ENCODE measurements at places on chromosomes 5 and 9.

GRCh38 chr9:125515983-125516940, 190.7 kb downstream of the MAPKAP1 start:
- DNase-seq = no peak

DNA sequence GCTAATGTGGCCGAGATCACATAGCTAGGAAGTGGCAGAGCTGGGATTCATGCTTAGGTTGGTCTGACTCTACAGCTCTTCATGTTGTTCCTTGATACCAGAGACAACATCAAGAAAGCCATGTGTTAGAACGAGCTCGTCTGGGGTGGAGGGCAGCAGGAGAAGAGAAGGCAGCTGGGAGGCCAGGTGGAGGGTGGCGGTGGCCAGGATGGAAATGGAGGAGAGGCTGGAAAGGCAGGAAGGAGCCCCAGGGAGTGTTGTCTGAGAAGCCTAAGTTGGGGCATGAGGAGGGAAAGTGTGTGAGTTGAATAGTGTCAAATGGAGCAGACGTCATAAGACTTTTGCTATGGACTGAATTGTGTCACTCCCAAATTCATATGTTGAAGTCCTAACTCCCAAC, 315.3 kb downstream of the GADD45G start:
- no peak for DNase-seq

- no peak for DNase-seq
These were observed 220.1 kb downstream of the DAB2IP start for GRCh38 chr9:121871431-121872025.

- no peak for DNase-seq
These were observed 47.5 kb downstream of the EXD3 start for GRCh38 chr9:137375321-137376058.

DNA sequence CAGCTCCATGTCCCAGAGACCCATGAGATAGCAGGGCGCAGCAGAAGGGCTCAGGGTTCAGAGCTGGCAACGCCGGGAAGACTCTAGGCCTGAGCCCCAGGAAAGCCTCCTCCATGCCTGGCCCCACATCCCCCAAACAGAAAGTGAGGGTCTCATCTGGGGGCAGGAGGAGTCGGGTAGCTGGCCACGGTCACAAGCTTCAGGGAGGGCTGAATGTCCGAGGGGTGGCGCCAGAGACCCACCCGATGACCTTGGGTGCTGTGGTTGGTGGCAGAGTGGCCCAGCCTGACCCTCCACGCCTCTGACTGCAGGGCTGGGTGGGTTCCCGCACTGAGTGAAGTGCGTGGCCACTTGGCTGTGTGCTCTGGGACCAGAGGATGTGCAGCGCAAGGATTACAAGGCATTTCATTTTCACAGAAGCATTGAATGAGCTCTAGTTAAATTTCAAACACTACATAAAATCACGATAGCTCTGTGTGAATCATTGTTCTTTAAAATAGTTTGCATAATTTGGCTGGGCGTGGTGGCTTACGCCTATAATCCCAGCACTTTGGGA, 3.0 kb downstream of the C8G start:
- DNase-seq = peak; percentile 69

DNA sequence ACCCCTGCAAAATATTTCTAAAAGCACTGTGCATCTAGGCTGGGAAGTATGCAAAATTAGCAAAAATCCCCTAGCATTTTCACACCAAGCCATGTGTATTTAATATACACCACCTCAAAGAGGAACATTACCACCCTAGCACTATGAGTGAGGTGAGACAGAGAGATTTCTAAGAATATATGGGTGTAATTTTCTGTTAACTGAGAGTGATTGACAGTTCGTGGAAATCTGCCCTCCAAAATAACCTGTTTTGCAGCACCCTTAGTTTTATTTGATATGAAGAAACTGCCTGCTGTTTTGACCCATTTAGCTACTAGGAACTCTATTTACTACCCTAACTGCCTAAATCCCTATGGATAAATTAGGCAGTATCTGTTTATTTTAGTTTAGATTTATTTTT, 64.2 kb upstream of the CDKN2B start:
- DNase-seq = no peak

- DNase-seq = no peak
These were observed 78.8 kb upstream of the IZUMO3 start for GRCh38 chr9:24624481-24624880.

DNA sequence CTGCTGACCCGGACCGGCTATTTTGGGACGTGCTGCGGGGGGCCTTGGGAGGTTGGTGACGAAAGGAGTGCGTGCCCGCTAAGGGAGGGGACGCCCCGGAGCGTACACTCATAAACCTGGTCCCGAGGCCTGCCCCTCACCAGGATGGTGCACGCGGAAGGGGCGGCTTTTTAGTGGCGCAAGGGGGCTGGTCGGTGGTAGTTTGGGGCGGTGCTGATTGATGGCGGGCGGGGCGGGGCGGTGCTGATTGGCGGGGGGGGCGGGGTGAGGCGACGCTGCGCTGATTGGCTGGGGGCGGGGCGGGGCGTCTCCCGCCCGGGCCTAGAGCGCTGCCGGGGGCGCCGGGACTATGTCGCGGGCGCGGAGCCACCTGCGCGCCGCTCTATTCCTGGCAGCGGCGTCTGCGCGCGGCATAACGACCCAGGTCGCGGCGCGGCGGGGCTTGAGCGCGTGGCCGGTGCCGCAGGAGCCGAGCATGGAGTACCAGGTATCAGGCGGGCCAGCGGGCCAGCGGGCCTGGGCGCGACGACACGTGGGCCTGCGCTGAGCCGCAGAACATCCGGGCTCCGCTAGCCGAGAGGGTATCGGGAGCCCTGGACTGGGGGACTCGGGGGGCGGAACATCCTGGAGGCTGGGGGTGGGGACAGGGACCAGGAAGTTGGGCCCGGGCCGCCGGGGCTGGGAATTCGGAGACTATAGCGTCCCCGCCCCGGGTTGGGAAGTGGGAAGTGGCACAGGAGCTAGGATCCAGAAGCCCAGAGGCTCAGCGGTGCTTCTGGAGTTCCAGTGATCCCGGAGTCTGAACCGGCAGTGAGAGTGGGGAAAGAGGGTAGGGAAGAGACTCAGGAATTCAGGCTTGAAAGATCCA, at the start of gene FPGS:
FPGS (plus strand) TSS at position 307 of the 868 bp plus-strand sequence; CDS start at position 350, 43 bp downstream.
- peak; percentile 85 for DNase-seq

DNA sequence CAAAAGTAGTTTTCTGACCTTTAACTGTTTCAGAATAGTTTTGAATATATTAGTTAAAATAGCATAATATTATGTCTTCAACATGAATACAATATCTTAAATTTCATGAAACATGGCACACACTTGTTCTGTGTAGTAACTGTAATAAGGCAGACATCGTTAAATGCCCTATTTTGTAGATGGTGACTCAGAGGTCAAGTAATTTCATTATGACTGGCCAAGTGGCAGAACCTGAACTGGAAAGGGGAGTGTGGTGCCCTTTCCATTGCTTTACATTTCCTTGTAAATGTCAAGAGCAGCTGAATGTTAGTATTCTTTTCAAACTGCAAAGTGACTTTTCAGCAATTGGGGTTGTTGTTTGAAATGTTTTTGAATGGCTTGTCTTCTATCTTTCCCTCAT, 201.2 kb upstream of the CDKN2B start:
- no peak for DNase-seq

DNA sequence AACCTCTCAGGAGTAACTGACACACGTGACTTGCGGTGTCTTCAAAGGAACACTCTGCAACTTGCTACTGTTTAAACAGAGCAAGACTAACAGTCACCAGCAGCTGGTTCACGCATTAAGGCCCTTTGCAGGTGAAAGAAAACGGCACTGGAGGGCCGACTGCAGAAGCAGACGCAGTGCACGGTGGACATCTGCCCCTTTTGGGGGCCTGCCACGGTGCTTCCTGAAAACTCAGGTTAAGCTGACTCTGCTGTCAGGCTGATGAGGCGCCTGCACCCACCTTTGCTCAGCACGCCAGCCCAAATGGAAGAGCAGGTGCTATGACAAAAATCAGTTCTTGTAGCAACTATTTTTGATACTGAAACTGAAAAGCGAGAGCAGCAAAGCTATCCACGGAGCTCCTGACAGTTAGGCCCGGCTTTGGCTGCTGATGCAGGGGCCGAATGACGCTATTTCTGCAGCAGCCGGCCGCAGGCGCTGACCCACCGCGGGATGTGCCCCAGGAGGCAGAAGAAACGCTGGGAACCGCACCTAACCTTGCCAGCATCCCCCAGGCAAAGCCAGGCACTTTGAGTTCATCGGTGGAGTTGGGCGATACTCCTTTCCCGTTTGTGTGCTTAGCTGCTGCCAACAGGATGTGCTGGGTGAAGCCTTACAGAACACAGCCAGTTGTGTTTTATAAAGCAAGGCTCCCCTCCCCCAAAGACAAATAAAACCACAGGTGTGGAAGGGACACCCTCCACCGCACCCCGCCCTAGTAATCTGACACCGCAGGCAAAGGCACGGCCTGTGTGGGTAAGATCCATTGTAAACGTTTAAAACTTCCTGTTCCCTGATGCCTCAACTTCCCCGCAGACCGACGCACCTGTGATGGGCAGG, 21.1 kb upstream of the TERT start:
- DNase-seq = no peak

GRCh38 chr9:16640649-16641048, 229.8 kb downstream of the BNC2 start:
- no peak for DNase-seq

- peak; percentile 91 for DNase-seq
These were observed 44.6 kb upstream of the PIK3R1 start for GRCh38 chr5:68170826-68171558.

Measured in midbrain (tissue), 1 donor.